ENCODE measurements at places on chromosomes 4 and X.

DNA sequence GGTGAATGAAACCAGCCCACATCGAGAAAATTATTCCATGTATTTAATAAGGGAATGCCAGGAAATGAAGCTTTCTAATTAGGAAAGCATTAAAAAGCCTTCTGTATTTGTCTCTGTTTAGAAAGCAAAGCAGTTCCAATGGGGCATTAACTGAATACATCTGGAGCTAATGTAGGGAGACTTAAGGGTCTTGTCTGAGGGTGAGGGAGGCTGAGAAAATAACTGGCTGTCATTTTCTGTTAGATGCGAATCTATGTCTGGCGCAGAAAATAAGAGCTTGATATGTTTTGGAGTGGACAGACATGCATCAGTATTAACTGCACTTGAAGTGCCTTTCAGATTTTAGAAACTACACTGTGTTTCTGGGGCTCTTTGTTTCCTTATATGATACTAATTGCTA is 111.3 kb downstream of the KLHL8 start:
- DNase-seq: no peak

GRCh38 chrX:53445977-53446376 is 11.8 kb upstream of the HSD17B10 start:
- DNase-seq: peak; percentile 12

DNA sequence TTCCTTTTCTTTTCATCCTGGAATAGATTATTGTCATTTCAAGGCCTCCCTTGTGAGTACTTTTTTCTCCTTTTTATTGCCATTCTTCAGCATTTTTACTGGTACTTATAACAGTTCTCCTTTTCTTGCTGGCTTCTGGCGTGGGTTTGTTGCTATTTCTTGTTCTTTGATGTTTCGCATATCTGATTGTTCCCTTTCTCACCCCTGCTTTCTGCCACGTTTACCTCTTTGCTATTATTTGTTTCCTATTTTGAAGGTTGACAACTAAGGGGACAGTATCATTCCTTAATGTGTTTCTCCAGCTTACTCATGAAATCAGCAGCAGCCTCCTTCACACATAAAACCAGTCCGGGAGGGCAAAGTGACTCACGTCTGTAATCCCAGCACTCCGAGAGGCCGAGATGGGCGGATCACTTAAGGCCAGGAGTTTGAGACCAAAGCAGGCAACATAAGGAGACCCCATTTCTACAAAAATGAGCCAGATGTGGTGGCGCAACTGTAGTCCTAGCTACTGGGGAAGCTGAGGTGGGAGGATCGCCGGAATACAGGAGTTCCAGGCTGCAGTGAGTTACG is 72.6 kb downstream of the DMD start:
- no peak for DNase-seq

GRCh38 chrX:133465254-133465653 is 50.0 kb upstream of the GPC4 start:
- no peak for DNase-seq

- DNase-seq: no peak
Observed at GRCh38 chr4:15162465-15163283, 160.4 kb downstream of the CPEB2 start.

DNA sequence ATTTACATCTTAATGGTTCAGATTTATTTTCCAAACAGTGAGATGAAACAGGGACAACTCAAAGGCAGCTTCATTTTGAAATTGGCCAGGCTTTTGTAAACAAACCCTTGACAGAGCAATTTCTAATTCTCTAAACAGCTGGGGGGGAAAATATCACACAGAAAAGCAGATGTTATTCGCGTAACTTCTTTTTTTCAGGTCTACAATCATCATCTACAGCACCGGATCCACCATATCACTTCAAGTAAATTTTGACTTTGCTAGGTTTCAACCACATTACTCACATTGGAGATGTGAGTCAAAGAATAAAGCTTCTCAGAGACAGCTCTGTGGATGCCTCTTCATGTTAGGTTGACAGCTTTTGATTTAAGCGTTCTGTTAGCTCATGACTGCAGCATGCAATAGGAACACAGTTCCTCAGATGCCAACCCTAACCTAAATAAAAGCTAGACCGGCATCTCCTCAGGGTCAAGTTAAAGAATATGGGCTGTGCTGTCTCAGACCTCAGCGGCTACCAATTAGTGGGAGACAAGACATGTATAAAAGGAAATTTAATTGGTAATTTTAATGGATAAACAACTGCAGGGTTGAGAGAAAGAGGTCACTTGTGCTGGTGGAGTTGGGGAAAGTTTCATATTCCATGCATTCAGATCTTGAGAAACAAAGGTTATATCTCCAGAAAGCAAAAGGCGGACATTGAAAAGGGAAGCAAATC is 26.8 kb downstream of the AMELX start:
- no peak for DNase-seq

DNA sequence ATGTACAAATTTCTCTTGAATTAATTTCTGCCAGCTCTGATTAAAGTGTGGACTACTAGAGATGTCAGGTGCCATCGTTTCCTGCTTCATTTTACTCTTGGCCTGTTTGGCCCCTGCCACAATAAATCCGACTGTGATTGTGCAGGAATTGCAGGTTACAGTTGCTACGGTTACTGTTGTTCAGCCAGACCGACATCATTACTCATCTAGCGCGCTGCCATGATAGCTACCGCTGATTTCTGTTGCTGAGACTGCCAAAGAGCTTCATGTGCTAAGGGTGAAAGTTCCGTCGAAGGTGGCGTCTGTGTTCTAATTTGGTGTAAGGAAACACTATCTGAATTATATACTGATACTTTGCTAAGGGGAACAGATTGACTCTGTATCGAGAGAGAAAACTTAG is 22.1 kb downstream of the SLIT2 start:
- DNase-seq: no peak

GRCh38 chr4:98630737-98631454 is 27.5 kb downstream of the TSPAN5 start:
- no peak for DNase-seq

- no peak for DNase-seq
Observed at GRCh38 chrX:4240541-4241194, 527.2 kb upstream of the PRKX start.

DNA sequence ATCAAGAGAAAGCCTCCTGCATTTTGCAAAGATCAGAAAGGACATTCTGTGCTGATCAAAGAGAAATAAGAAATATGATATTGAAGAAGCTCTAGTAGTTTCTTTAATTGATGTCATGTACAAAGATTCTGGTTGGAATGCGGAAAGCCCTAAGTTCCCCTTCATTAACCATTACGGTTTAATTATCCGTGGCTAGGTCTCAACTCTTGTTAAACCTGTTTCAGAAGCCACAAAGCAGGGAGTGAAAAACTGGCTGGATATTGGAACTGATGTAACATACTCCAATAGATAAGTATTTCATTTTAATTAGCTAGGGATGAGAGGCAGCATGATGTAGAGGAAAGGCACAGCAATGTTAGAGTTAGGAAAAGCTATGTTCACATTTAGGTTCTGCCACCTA is 55.7 kb downstream of the SPANXN3 start:
- no peak for DNase-seq

GRCh38 chr4:27123123-27123768 is 262.6 kb downstream of the STIM2 start:
- peak; percentile 99 for DNase-seq

GRCh38 chrX:3712870-3713224 is 602 bp downstream of the PRKX start:
- no peak for DNase-seq

GRCh38 chrX:152960115-152960514 is 33.8 kb downstream of the PNMA5 start:
- DNase-seq: no peak

DNA sequence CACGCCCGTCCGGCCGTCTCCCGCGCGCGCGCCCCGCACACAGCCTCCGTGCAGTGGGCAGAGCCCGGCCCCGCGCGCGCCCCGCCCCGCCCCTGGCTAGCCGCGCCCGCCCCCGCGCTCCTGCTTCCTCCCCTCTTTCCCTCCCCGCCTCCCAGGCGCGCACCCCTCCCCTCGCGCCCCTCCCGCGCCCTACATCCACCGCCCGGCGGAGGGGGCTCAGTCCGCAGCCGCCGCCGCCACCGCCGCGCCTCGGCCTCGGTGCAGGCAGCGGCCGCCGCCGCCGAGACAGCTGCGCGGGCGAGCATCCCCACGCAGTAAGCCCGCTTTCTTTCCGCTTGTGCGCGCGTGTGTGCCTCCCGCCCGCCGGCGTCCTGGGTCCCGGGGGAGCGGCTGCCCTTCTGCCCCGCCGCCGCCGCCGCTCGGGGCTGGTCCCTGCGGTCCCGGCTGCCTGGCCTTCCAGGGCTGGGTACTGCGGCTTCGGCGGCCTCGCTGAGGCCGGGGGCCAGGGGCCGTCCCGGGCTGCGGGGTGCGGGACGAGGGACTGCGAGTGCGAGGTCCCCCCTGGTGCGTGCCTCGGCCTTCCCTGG is at the start of gene FHL1:
TSS of gene FHL1 (plus strand) at position 219 of the 587 bp plus-strand sequence.
- no peak for DNase-seq

DNA sequence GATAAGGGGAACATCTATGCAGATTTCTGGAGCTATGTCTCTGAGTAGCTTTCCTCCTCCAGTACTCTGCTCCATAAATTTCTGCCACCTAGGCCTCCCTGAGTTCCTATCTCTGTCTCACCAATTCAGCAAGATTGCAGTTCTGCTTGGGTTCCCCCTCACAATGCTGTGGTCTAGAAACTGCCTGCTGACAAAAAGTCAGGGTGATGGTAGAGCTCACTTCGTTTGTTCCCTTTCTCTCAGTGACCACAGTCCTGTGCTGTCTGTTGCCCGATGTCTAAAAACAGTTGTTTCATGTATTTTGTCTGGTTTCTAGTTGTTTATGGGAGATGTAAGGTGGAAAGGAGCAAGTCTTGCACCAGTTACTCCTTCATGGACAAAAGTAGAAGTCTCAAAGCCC is 41.1 kb downstream of the AMMECR1 start:
- DNase-seq: no peak

- no peak for DNase-seq
Observed at GRCh38 chrX:87900320-87900908, 382.8 kb downstream of the KLHL4 start.

- DNase-seq: no peak
Observed at GRCh38 chrX:47422444-47422843, 52.1 kb downstream of the ZNF157 start.

GRCh38 chr4:126012691-126013290 is 698.0 kb downstream of the FAT4 start:
- no peak for DNase-seq

DNA sequence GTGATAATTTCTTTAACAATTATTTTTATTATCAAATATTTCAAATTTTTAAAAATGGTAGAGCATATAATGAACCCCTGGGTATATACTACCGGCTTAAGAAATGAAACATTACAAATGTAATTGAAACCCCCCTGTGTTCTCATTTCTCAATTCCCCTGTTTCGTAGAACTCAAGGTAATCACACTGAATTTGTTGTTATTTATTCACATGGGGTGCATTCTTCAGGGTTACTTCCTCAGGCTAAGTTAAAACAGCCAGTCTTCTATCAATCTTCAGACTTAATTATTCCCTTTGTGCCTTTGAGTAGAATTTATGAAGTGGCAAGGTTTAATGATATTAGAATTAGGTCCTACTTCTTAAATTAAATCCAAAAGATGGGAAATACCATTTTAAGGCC is 128.2 kb downstream of the ANAPC10 start:
- no peak for DNase-seq

GRCh38 chrX:27599928-27600327 is 9.8 kb downstream of the DCAF8L2 start:
- DNase-seq: no peak

DNA sequence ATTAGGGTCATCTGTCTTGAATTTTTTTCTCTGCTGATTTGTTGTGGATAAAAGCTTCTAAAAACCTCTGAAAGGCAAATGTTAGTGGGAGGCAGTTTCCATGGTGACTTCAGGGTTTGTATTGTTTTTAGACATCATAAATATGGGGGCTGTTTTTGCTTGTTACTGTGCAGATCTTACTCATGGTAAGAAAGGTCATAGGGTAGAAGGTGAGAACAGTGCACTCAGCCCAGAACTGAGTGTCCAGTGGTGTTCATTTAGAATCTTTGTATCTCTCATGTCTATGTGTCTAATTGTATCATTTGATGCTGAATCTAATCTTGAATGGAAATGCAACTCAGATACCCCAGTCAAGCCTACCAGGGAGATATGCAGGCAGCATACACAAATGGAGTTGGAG is 609.8 kb downstream of the ZNF674 start:
- DNase-seq: no peak

DNA sequence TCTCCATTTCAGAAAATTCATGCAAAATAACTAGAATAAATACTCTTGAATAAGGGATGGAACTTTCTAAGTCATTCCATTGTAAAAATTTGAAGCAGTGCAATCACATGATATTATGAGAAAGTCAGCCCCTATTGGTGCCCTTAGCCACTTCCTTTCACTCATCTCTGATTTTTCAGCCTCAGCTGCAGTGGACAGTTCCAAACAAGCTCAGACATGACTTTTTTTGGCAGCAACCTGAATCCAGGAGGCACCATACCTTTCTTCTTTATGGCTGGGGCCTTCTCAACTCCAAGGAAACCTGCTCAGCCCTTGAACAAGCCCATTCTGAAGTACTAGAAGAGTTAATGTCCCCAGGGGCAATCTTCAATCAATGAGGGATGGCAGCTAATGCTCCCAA is 40.5 kb downstream of the MAPK10 start:
- DNase-seq: no peak

GRCh38 chr4:75018811-75019479 is 86.0 kb downstream of the PARM1 start:
- DNase-seq: no peak

DNA sequence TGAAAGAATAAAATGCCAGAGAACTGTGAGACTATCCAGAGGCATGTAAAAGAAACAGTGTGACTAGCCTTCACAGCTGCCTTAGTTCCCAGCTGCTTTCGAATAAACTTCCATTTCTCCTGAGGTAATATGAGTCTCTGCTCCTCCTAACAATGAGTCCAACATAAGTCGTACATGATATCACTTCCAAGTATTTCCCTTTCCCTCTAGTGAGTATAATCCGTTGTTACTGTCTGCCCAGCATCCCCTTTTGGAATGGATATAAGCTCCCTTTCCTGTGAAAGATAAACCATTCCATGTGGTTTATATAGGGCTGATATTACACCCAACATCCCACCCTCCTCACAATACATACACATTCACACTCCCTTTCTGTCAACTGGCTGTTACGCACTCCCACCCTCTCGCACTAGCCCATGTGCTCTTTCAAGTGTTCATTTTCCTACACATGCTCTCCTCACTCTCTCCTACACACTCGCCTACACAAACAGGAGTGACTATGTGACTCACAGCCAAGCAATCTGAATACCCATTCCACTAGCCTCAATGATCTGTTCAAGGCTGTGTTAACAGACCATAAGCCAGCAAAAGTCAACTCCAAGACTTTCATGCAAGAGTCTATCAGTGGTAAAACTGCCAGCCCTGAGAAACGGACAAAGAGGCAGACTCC is 5.0 kb downstream of the NAF1 start:
- no peak for DNase-seq

DNA sequence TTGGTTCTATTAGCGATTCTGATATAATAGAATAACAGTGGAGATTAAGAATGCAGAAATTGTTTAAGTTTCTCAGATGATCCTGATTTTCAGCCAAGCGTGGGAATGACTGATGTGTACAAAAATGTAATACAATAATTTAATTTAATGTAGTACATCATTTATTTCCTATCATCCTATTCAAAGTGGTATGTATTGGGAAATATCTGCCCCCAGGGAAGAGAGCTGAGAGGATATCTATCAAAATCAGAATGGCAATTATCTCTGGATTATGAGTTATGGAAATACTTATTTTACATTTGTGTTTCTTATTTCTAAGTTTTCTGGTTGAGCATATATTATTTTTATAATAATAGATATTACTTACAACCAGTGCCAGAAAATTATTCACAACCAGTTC is 3.9 kb downstream of the FABP2 start:
- no peak for DNase-seq

- no peak for DNase-seq
Observed at GRCh38 chrX:6383917-6384316, 151.0 kb downstream of the VCX3A start.

GRCh38 chr4:38928974-38929373 is 61.4 kb downstream of the FAM114A1 start:
- no peak for DNase-seq
